ENCODE measurements at places on chromosomes 2 and 18. TPM values are rescaled to one million over a fixed set of nuclear protein-coding genes. Genes with fewer than 3 reads are reported as not detected.

GALR1 gene
- not detected for polyA plus RNA-seq

PREPL gene
- polyA plus RNA-seq: 27.6 TPM

AQP12B gene
- not detected for polyA plus RNA-seq

SRD5A2 gene
- polyA plus RNA-seq: not detected

WNT10A gene
- not detected for polyA plus RNA-seq

TBR1 gene
- polyA plus RNA-seq: 0.06 TPM

GPR155 gene
- 2.6 TPM for polyA plus RNA-seq

UGT1A4 gene
- not detected for polyA plus RNA-seq

IL36RN gene
- not detected for polyA plus RNA-seq

GPBAR1 gene
- 0.13 TPM for polyA plus RNA-seq

TMEM198 gene
- polyA plus RNA-seq: 2.2 TPM

FARSB gene
- 26.9 TPM for polyA plus RNA-seq

MCEE gene
- polyA plus RNA-seq: 13.4 TPM

TFPI gene
- polyA plus RNA-seq: 33.9 TPM

TUBA4B gene
- polyA plus RNA-seq: not detected

GPR39 gene
- 5.4 TPM for polyA plus RNA-seq

ATG4B gene
- 113 TPM for polyA plus RNA-seq

KCNK3 gene
- 0.03 TPM for polyA plus RNA-seq

CXCR4 gene
- not detected for polyA plus RNA-seq

MATN3 gene
- polyA plus RNA-seq: 2.2 TPM

STPG4 gene
- polyA plus RNA-seq: 0.06 TPM

BIN1 gene
- 25.7 TPM for polyA plus RNA-seq

CRYGD gene
- not detected for polyA plus RNA-seq

GAREM1 gene
- 1.4 TPM for polyA plus RNA-seq

CXCR2 gene
- polyA plus RNA-seq: not detected

POMC gene
- 0.17 TPM for polyA plus RNA-seq

PID1 gene
- 1.1 TPM for polyA plus RNA-seq

ALPP gene
- polyA plus RNA-seq: not detected

ABCG8 gene
- polyA plus RNA-seq: not detected

ZNF519 gene
- 2.3 TPM for polyA plus RNA-seq

PLGLB2 gene
- polyA plus RNA-seq: 0.99 TPM

TTR gene
- polyA plus RNA-seq: not detected

CYBRD1 gene
- 53.2 TPM for polyA plus RNA-seq

UGT1A10 gene
- not detected for polyA plus RNA-seq

SERPINB12 gene
- not detected for polyA plus RNA-seq

LRRTM1 gene
- not detected for polyA plus RNA-seq

Measured in IMR-90 (cell line).